ENCODE measurements at places on chromosomes 4 and X.

DNA sequence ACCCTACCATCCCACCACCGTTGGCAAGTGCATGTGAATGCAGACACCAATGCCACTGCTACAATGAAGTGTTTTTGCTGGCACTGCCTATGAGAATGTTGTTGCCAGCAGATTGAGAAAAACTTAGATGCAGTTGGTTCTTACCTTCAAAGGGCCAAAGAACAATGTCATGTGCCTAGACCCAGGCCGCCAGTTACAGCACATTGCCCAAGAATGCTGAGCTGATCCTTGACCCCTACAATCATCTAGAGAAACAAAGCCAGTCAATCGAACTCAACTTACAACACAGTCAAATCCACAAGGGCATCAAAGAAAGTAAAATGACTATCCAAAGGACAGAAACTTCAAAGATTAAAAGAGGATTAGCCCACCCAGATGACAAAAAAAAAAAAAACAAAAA lies 102.4 kb upstream of the SPIN4 start:
- no peak for DNase-seq

DNA sequence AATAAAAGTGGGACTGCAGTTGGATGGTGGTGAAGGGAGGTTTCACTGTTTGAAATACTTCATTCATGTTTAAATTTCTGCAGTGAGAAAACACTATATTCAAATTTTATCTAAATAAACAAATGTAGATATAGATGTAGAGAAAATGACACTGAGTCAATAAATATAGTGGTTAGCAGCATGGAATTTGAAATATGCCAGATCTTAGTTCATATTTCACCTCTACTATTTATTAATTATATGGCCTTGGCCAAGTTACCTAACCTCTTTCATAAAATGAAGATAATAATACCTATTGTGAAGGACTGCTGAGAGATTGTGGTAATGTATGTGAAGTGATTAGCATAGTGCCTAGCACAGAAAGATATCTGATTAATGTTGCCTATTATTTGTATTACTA lies 70.5 kb downstream of the AGTR2 start:
- DNase-seq: no peak

GRCh38 chr4:101954975-101955678 lies 164.6 kb downstream of the BANK1 start:
- no peak for DNase-seq

DNA sequence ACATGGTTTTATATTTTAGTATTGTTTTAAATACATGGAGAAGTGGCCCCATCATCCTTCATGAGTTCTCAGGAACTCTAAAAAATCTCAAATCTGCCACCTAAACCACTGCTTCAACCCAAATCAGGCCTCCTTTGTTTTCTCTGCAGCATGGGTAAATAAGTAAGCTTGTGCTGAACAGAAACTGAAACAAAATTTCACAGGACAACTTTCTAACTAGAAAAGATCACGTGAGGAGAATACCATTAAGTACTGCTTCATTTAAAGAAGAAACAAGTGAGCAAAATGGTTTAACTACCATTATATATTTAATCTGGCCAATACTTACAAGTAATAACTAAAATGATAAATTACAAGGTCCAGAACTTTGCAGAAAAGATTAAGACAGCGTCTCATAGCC lies 2.5 kb downstream of the ARAP2 start:
- DNase-seq: peak; percentile 18

DNA sequence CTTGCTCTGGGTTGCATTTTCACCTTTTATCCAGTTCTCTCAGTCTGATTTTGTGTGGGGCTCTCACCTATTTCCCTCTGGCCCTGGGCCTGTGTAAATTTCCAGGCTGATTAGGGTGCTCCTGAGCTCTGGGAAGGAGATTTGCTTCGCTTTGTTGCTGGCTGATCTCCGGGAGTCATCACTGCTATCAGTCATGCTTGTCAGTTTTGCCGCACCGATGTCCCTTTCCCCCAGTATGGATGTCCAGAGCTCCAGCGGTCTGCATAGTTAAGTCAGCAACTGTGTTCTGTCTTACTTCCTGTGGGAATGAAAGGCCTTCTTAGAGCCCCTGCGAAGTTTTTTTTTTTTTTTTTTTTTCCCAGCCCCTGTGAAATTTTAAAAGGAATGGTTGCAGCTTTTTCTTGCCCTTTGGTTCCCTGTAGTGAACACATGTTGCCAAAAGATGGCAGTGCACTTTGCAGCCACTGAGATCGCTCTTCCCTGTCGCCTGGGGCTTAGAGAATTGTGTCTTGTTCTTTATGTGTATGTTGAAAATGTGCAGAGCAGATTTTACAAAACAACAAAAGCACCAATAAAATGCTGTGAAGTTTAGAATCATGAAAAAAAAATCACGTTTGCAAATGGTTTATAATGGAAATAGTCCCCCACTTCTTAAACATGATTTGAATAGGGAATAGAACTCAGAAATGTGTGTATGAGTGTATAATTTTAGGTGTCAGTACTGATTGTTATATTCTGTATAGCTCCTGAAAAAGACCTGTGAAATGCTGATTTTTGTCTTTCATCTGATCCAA lies 109.1 kb upstream of the SLC4A4 start:
- no peak for DNase-seq

DNA sequence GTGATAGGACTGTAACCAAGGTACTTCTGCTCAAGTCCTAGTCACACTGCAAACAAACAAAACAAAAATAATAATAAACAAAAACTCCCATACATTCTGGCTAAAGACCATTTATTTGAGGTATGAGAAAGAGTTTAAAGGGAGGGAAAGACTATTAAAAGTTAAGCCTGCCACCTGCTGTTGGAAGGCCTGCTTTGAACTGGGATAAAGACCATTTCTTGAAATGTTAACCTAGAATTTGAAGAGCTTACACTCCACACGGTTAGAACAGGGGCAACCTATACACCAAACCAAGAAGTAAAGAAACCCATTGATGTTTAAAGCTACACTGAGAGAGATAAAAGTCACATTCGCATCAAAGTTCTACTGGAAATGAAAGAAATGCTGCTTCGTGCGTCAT lies 548.7 kb upstream of the DIPK2B start:
- DNase-seq: peak; percentile 37

GRCh38 chr4:41506130-41506529 lies 31.8 kb upstream of the LIMCH1 start:
- no peak for DNase-seq

DNA sequence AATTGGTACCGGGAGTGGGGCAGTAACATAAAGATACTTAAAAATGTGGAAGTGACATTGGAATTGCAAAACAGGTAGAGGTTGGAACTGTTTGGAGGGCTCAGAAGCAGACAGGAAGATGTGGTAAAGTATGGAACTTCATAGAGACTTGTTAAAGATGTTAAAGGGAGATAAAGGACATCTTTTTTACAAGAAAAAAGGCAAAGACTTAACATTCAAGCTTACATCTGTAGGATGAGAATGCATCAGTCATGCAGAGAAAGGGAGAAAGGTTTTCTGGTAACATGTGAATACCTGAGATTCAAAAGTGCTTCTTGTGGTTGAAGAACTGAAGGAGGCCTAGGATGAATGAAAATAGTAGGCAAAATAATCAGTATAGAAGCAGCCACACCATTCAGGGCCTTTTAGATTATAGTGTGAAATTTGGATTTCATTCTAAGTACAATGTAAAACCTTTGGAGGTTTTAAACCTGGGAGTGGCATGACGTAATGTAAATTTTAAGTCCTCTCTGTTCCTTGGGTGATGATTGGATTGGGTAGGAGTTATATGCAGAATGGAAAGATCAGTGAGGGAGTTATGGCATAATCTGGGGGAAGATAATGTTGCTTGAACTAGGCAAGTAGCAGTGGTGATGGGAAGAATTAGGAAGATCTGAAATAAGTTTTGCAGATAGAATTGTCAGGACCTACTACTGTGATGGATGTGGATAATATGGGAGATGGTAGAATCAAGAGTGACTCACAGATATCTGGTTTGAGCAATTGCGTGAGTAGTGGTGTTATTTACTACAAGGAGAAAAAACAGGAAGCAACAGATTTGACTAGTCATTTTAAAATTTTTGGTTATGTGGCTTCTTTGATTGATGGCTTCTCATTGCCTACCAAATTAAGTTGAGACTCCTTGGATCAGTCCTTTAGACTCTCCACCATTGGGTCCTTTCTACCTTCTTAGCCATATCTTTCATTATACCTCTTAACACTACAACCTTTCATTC lies 138.7 kb downstream of the VSIG4 start:
- no peak for DNase-seq

- no peak for DNase-seq
Measured at GRCh38 chr4:85495621-85496020, 20.7 kb downstream of the ARHGAP24 start.

DNA sequence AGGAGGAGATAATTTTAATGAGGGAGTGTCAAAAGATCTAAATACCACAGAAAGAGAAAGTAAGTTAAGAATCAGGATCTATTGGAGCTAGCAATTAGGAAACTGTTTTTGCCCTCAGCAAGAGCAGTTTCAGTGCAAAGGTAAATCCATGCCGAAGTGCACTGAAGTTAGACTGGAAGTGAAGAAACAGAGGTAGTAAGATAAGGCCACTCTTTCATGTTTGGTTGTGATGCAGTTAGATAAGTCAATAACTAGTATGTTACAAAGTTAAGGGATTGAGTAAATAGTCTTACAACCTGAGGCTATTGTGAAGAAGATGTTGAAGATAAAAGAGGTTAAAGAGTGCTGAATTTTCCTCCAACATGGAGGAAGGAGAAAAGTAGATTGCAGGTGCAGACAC lies 46.7 kb upstream of the UCP1 start:
- DNase-seq: no peak

DNA sequence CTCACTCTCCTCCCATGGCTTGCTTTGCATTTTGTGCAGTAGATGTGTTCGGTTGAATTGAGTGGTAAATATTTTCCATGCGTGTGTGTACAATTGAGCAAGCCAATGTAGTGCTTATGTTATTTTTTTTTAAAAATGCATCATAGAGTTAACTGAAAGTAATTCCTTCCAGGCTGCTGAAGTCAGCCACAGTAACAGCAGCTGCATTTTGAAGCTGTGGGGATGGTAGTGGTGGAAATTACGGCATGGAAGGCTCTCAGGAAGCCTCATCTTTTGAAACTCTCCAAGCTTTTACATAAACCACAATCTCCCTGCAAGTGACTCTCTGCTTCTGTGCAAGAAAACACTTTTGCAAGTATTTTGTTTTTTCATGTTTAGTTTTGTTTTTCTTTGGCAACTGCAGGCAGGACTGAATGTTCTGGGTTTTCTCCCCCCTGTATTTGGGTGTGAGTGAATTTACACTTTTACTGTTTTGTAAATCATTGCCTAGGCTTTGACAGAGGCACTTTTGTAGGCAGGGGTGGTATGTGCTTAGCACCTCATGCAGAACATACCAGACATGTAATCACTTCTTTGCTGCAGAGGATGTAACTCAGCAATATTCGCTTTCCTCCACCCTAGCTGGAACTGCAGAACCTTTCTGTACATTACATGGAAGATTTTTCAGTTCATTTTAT lies 56.2 kb downstream of the LRRC66 start:
- DNase-seq: no peak

GRCh38 chr4:123060039-123060770 lies 137.8 kb upstream of the NUDT6 start:
- no peak for DNase-seq

Measured in CD4-positive, alpha-beta T cell treated with Interferon alpha-2 for 1 hour (primary cell).